Breast epithelium (tissue), 4 donors: ENCODE measurements at places on chromosomes 11 and 22.

DNA sequence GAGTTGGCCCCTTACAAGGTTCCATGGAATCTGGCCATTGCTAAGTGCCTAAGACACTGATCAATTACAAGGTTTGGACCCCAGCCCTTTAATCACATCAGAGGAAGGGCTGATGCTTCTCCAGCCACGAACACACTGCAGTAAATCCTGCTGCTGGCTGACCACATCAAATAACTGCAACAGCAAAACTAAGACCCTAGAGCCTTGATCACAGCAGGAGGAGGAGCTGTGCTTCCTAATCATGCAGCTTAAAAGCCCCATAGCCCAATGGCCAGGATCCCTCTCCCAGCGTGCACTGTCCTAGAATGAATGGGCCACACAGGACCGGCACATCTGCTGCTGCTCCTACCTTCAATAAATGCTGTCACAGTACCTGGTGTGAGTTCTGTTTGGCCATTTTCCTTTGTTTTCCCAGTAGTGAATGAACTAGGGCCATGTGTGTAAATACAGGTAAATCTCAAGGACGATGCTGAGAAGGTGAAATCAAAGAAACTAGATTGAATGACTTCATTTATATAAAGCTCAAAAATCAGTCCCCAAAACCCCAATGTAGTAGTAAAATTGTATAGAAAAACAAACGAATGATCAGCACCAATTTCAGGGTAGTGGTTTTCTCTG, 12.7 kb downstream of the ZP1 start:
- no peak for DNase-seq

GRCh38 chr11:70511345-70511744, 113.0 kb downstream of the CTTN start:
- DNase-seq = no peak

DNA sequence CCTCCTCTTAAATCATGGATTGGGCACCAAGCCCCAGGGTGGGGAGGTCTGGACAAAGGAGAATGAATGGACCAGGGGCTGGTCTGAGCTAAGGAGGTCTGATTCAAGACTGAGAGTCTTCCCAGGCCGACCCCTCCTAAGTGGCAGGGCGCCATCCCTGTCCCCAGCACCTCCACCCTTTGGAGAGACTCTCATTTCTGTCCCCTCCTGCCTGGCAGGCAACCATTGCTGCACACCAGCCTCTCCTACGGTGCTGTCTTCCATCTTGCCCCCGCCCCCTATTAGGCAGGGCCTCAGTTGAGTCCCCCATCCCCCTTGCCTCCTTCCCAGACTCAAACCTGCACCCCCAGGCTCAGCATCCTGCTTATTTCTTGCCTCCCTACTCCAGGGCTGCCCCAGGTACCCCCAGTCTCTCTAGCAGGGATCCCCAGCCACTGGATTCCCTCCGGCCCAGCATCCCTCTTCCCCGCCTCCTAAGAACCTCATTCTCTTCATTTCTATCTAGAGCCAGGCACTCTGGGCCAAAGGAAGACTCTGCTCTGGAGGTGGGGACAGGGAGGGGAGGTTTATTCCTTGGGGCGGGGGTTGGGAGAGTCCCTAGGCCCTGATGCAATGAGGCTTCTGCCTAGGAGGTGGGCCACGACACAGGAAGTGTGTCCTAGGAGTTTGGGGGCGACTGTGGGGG, 1.7 kb upstream of the RCOR2 start:
- no peak for DNase-seq

GRCh38 chr11:78926633-78927338, 352.1 kb upstream of the NARS2 start:
- no peak for DNase-seq

DNA sequence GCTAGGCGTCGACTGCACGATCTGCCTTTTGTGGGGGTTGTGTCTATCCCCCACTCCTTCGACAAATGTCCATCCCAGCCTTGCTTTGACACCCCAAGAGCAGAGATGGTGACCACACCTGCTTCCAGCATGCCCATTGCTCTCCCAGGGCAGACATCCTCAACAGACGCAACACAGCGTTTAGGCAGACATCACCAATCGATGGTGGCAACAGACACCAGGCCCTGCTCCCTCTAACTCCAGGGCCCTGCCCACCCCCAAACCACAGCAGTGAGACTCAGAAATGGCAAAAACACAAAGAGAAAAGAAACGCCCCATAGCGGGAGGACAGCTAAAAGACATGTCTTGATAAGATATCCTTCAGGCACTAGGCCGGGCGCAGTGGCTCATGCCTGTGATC, 150.9 kb downstream of the CRYBB2 start:
- DNase-seq = no peak

DNA sequence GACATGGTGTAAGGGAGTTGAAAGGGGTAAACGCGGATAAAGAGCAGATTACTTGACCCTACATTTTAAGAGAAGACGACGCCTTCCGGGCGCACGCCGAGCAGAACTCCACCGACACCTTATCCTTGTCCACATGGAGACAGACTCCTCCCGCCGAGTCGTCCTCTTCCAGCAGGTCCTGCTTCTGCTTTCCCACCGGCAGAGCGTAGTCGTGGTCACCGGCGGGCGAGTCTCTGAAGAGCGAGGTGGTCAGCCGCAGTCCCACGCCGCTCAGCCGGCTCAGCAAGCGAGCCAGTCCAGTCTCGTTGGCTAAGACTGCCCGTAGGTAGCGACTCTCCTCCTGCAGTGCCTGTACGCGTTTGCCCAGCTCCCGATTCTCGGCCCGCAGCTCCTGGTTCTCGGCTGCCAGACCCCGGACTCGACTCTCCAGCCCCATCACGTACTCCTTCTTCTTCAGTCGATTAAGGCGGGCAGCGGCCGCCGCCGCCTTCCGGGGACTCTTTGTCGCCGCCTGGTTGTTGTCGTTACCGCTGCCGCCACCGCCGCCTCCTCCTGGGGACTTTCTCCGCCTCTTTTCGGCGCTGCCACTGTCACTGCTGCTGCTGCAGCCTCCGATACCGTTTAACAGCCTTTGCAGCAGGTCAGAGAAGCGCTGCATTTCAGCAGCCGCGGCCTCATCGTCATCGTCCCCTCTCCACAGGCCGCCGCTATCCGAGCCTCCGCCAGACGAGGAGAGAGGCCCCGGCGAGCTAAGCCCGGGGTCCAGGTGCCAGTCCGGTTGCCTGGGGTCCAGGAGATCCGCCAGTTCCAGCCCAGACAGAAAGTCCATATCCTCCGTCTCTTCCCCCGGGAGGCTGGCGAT, 945 bp downstream of the CREBZF start:
- DNase-seq = peak; percentile 82

- DNase-seq = no peak
These were observed 40.0 kb downstream of the RNF141 start for GRCh38 chr11:10500757-10501684.

DNA sequence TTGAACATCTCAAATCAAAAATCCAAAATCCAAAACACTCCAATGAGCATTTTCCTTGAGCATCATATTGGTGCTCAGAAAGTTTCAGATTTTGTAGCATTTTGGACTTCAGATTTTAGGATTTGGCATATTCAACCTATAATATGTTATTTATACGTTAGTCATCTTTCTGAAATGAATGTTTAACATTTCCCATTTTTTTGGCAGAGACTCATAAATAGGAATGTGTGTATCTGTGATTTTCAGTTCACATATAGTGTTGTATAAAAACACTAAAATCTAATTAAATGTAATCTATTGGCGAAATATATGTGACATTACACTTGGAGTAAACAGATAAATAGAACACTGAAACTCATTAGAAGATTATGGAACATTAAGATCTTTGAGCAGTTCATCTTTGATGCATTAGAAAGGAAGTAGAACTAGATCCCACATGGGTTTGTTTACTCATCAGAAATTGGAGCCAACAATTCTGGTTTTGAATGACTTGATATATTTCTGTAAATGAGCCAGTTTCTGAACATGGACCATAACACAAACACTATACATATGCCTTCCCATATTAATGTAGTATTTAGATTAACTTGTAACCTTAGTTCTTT, 153.1 kb downstream of the UVRAG start:
- DNase-seq = no peak

DNA sequence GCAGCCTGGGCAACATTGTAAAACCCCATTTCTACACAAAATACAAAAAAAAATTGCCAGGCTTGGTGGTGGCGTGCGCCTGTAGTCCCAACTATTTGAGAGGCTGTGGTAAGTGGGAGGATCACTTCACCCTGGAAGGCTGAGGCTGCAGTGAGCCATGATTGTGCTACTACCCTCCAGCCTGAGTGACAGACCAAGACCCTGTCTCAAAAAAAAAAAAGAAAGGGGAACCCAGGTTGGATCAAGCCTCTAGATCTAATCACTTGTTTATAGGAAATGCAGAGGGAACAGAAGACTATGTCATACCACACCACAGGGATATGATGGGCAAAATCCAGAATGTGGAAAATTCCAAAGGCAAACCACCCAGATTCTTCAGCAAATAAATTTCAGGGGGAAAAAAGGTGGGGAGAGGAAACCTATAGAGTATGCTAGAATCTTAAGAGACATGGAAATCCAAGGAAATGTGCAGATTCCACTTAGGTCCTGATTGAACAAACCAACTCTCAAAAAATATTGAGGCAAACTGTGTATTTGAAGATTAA, 16.5 kb upstream of the MALAT1 start:
- no peak for DNase-seq

DNA sequence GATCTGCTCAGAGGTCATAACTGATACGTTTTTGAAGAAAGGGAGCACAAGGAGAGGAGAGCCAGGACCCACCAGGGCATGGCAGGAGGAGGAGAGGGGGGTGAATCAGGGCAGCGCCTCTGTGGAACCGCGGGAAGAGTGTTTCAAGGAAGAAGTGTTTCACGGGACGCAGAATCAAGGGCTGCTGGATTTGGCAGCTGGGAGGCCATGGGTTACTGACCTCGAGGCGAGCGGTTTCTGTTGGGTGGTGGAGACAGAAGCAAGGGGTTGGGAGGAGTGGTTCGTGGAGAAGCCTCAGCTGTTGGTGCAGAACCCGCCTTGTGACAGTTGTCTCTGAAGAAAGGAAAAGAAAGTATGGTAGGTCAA, 13.1 kb downstream of the VPS26B start:
- no peak for DNase-seq

DNA sequence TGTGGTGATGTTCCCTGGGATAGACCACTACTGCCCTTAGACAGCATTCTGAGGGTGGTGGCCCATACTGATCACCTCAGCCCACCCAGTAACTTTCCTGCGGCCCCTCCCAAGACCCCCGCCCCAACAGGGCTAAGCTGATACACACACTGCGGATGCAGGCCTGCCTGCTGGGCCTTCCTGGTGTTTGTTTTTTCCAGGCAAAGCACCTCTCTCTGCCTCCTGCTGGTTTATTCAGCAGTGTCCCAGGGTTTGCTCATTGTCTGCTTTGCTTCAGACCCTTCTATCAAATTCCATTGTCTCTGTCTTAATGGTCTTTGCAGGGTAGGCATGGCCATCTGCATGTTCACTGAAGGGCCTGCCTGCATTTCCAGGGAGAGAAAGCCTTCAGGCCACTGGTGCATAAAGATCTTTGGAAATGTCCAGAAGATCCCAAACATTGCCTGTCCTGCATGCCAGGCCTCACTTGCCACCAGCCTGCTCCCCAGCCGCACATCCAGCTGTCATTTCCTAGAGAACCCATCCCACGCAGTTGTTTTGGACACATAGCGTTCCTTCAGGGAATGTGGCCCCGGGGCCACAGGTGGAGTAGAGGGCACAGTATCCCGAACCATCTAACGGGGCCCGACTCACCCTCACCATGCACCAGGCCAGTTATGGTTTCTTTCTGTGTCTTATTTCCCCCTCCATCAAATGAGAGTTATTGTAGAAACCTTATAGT, 50.2 kb downstream of the BCR start:
- DNase-seq = no peak

DNA sequence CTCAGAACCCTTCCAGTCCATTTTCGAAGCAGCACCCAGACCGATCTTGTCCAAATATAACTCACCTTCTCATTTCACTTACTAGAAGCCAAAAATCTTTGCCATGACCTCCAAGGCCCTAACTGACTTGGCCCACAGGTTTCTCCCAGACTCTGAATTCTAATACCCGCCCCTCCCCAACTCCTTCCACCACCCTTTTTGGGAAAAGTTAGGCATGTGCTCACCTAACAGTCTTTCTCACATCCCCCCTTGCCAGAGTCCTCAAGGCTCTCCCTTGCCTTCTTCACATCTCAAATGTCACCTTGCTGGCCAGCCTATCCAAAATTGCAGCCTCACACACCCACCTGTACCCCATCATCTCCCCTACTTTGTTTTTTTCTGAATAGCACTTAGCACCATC, 369.3 kb downstream of the NXPE2 start:
- no peak for DNase-seq

DNA sequence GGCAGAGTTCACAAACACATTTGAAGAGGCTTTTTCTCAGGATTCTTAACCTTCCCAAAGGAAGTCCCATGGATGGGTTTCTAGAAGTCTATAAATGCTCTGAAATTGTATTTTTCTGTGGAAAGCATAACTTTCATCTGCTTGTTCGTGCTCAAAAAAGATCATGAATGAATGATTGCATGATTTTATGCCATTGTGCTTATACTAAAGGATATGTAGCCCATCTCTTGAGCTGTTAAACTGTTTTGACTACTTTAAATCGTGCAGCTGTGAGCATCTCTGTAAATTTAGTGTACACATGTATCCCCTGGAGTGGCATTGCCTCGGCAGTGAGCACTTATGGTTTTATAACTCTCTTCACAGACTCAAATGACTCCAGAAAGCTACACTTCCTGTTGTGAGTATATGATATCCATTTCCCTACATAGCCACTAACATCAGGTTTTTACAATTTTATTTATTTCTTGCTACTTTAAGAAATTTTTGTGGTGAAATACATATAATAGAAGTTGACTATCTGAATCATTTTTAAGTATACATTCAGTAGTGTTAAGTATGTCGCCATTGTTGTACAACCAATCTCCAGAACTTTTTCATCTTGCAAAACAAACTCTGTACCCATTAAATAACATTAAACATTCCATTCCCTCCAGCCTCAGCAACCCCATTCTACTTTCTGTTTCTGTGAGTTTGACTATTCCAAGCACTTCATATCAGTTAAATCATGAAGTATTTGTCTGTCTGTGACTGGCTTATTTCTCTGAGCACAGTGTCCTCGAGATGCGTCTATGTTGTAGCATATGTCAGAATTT, 8.0 kb downstream of the NEAT1 start:
- peak; percentile 14 for DNase-seq
